ENCODE measurements at places on chromosomes 1 and 21.
A peak's percentile ranks its signal among the peaks of the same experiment; 100 is the strongest.

GRCh38 chr1:112713466-112714312, 1.4 kb downstream of the PPM1J start:
- DNase-seq: no peak

DNA sequence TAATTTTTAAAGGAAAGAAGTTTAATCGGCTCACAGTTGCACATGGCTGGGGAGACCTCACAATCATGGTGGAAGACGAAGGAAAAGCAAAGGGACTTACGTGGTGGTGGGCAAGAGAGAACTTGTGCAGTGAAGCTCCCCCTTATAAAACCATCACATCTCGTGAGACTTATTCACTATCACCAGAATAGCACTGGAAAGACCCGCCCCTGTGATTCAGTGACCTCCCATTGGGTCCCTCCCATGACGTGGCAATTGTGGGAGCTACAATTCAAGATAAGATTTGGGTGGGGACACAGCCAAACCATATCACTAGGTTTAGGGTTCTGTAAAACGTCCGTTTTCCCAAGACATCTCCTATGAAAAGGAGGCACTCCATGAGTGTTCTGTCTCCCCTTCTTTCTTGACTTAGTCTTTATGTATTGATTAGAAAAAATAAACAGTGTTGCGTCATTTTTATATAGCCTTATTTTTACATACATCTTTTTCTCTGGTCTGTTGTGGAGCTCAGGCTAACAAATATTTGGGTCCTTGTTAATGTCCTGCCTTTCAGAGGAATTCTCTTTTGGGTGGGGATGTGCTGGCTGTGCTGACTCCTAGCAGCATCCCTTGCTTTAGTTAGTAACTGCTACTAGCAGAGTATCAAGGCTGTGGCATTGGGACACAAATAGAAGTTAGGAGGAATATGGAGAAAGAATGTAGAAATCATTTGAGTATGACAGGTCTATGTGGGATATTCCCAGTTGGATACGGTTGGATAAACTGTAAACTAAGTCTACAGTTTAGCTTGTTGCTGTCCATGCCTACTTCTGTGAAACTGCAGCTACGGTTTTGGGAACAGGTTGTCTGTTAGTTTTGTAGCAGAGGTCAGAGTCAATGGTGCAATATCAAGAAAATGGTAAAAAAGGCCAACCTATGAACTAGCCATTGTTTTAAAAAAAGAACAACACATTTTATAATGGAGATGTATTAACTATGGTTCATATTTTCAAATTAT, 23.5 kb downstream of the BACH1 start:
- DNase-seq: no peak

- DNase-seq: peak; percentile 71
Measured at GRCh38 chr1:31296486-31297276, at the start of the genes SNRNP40 and ZCCHC17. TSS of gene SNRNP40 (minus strand) at chr1:31296788. CDS start at chr1:31296751, 37 bp downstream. TSS of gene ZCCHC17 (plus strand) at chr1:31297032. CDS start at chr1:31310099, 13,067 bp downstream.

DNA sequence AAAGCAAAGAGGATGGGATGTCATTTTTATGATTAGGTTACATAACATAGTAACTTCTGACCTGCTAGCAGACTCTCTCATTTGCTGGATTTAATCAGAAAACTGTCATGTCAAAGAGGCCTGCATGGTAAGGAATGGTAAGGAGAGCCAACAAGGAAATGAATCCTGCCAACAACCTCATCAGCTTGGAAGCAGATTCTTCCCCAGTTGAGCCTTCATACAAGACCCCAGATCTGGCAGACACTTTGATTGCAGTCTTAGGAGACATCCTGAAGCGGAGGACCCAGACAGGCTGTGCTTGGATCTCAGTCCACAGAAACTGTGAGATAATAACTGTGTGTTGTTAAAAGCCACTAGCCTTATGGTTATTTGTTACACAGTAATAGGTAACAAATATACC, 27.6 kb upstream of the MARK1 start:
- DNase-seq: no peak

DNA sequence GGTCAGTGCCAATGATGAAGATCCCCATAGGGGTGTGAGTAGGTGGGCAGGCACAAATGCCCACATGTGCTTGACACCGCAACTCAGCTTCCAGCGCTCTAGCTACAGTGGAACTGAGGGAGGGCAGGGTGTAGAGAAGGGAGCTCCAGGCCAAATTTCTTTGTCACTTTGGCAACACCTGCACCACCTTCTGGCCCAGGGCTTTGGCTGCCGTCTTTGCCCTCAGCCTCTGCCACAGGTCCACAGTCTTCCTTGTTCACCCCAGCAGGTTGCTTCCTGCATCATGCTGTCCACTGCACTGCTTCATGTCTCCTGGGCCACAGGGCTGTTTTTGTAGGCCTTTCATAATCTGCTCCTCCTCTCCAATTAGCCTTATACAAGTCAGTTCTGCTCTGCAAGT, 20.4 kb upstream of the FMOD start:
- no peak for DNase-seq

DNA sequence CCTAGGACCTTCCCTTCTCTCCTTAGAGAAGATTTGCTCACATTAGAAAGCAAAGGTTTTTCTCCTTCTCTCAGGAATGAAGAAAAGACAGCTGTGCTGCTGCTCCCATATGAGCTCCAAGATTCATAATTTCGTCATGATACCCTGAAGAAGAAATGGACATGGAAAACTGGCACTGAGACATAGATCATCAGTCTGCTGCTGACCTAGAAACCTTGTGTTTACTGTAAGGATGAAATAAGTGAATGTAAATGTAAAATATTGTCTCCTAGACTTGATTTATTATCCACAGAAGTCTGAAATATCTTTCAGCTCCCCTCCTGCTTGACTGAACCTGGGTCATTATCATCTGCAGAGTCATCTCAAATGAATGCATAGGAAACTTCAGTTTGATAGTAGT, 77.9 kb downstream of the ZC3H11B start:
- DNase-seq: no peak

- DNase-seq: no peak
Measured at GRCh38 chr1:53678938-53679825, 59.8 kb downstream of the GLIS1 start.

- no peak for DNase-seq
Measured at GRCh38 chr1:12627296-12627695, 9.3 kb upstream of the DHRS3 start.

- no peak for DNase-seq
Measured at GRCh38 chr1:8013800-8014199, 12.3 kb downstream of the ERRFI1 start.

DNA sequence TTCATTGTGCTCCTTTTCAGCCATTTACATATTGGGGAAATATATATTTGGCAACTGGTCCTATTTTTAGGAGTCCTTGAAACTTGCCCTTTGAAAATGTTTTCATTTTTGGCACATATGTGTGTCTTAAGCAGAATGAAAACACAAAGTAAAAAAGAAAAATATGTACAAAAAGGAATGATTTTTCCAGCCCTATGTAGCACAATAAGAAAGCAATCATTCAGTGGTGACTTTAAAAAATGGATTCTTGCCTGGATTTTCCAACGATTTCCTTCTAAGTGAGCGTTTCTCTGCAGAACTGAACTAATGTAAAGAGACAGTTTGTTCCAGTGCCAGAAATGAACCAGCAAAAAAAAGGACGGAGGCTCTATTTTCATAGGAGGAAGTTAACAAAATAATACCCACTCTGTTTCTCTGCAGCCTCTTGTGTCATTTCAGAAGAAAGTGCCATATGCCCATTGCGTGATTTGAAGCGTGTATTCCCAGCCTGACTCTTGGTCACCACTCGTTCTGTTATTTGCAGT, 340.1 kb downstream of the SETD4 start:
- DNase-seq: no peak

DNA sequence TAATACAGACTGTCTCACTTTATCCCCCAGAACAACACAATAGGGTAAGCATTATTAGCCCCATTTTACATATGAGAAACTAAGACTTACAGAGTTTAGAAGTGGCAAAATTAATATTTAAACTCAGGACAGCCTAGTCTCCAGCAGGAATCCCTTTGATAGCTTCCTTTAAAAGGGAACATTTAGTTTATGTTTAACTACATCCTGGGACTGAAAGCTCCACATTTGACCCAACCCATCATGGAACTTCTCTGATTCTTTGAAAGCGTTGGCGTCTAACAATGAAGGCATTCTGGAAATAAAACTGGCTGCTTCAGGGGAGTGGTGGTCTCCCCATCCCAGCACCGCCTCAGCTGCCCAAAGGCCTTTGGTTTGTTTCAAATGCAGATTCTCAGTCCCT, 250.6 kb upstream of the NFIA start:
- DNase-seq: no peak

- no peak for DNase-seq
Measured at GRCh38 chr21:41169701-41170100, 1.7 kb downstream of the BACE2 start.

DNA sequence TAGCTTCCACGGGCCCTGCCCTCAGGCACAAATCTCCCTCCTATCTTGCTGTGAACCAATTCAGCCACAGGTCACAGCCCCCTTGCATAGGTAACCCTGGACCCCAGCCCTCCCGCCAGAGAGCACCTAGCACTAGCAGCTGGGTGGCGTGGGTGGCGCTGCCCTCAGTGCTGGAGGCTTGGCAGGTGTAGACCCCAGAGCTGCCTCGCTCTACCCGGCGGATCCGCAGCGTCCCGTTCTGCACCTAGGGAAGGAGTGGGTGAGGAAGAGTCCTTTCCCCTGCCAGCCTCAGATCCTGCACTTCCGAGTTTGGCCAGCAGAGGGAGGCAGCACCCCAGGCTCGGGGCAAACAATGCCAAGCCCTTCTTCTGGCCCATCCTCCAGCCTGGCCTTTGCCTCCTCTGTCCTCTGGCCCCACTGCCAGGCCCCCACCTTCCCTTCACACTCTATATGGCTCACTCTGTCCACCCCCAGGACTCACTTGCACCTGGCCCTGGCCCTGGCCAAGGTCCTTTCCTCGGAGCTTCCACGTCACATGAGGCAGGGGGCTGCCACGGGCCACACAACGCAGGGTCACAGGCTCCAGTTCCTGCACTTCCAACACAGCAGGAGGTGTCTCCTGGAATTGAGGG, 9.0 kb downstream of the IGSF9 start:
- DNase-seq: peak; percentile 90

DNA sequence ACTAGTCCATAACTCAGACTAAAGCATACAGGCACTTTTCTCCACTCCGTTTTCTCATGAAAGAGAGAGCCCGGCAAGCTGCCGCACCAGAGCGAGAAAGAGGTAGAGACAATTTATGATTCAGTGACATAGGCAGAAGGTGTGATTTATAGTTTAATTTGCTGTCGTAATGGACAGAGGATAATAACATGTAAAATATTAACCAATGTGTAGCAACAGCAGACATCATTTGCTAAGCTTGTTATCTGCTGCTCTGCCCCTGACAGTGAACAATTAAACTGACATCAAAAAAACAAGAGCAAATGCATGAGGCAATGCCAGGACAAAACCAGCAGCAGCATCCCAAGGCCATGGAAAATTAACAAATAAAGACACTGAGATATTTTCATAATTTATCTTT, 214.0 kb downstream of the ATG4C start:
- DNase-seq: no peak

Measured in 8988T (cell line).